ENCODE measurements at places on chromosomes 12 and 14. TPM values are rescaled to one million over a fixed set of nuclear protein-coding genes. Genes with fewer than 3 reads are reported as not detected.

- no peak overlapping the region for H3K4me3 ChIP-seq
- no peak for DNase-seq
- no peak overlapping the region for H3K27ac ChIP-seq
Observed at GRCh38 chr14:76792422-76792821, 20.3 kb downstream of the ANGEL1 start.

GRCh38 chr14:62103464-62103863 lies 341.2 kb downstream of the SNAPC1 start:
- no peaks in the 10 kb centered on the region for H3K36me3 ChIP-seq
- H3K4me3 ChIP-seq, result no peak overlapping the region
- H3K27ac ChIP-seq, result no peak overlapping the region
- H3K4me1 ChIP-seq, result no peaks in the 10 kb centered on the region

GRCh38 chr12:130965668-130966067 lies 12.0 kb downstream of the ADGRD1 start:
- no peaks in the 10 kb centered on the region for H3K4me1 ChIP-seq
- no peaks in the 10 kb centered on the region for H3K36me3 ChIP-seq
- no peak for DNase-seq
- H3K4me3 ChIP-seq, result no peak overlapping the region
- H3K27me3 ChIP-seq, result no peaks in the 10 kb centered on the region

CD63 gene
- 1,323 TPM for polyA plus RNA-seq

GRCh38 chr12:11984417-11984816 lies 86.3 kb upstream of the BCL2L14 start:
- H3K27ac ChIP-seq, result no peak overlapping the region
- H3K36me3 ChIP-seq, result no peaks in the 10 kb centered on the region
- no peaks in the 10 kb centered on the region for H3K27me3 ChIP-seq
- H3K4me1 ChIP-seq, result no peaks in the 10 kb centered on the region
- no peak for DNase-seq

DNA sequence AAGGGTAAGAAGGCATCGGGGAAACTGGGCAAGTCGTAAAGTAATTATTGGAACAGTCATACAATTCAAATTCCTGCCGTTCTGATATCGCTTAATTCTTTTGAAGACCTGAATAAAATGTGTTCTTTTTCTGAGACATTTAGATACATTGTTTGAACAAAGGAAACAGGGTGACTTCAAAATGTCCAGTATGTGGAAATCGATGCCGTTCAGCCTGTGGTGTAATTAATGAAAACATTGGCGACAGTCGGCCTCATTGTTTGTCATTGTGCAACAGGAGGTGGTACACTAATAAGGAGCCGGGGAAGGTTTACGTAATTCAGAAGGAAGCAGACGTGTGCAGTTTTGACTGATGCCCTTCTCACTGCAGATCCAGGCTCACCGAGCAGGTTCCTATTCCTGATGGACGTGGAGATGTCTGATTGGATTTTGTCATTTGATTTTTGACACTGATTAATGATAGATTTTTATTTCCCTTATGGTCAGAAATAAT lies 92.7 kb downstream of the BORCS5 start:
- no peaks in the 10 kb centered on the region for H3K36me3 ChIP-seq
- no peak for DNase-seq
- no peaks in the 10 kb centered on the region for H3K4me1 ChIP-seq
- H3K27me3 ChIP-seq, result no peaks in the 10 kb centered on the region
- H3K27ac ChIP-seq, result no peak overlapping the region

DNA sequence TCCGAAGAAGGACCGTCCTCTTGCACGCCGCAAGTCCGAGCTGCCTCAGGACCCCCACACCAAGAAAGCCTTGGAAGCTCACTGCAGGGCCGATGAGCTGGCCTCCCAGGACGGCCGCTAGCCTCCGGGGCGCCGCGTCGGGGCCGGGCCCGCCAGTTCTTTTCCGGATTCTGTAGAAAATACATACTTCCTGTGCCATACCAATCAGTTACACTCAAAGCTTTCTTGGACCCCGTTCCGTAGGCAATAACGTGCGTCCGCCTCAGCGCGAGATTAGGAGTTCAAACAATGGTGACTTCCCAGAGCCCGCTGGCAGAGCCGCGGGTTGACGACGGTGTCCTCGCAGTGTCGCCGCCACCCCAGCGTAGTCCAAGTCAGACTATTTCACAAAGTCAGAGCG lies 39.2 kb upstream of the DYNC1H1 start:
- H3K4me3 ChIP-seq, result no peak overlapping the region
- DNase-seq, result no peak
- H3K4me1 ChIP-seq, result no peaks in the 10 kb centered on the region
- no peaks in the 10 kb centered on the region for H3K27me3 ChIP-seq
- H3K36me3 ChIP-seq, result no peaks in the 10 kb centered on the region

DNA sequence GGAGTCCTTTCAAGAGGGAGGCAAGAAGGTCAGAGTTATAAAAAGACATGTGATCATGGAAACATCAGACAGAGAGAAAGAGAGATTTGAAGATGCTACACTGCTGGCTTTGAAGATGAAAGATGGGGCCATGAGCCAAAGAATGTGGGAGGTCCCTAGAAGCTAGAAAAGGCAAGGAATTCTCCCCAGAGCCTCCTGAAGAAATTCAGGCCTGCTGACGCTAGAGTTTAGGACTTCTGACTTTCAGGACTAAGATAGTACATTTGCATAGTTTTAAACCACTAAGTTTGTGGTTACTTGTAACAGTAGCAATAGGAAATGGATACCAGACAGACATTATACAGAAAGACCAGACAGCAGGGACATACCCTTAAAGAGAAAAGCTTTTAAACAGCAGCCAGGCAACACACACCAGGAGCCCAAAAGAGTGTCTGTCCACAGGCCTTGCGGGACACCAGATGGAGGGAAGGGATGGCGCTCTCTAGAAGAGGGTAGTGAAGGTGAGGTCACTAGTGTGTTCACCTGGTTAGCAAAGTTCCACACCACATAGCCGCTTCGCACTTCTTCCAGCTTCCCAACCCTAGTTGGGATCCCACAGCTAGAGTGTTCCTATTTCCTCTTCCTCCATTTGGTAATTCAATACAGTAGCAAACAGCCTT lies 29.7 kb upstream of the CEBPE start:
- H3K36me3 ChIP-seq, result no peaks in the 10 kb centered on the region
- no peaks in the 10 kb centered on the region for H3K4me1 ChIP-seq
- DNase-seq, result no peak
- no peak overlapping the region for H3K27ac ChIP-seq

- no peaks in the 10 kb centered on the region for H3K36me3 ChIP-seq
- no peaks in the 10 kb centered on the region for H3K27me3 ChIP-seq
- DNase-seq, result no peak
- H3K4me3 ChIP-seq, result no peak overlapping the region
- no peak overlapping the region for H3K27ac ChIP-seq
Observed at GRCh38 chr12:25925064-25925463, 33.4 kb upstream of the RASSF8 start.

CLEC14A gene
- 6.3 TPM for polyA plus RNA-seq

- no peaks in the 10 kb centered on the region for H3K4me1 ChIP-seq
- H3K4me3 ChIP-seq, result no peak overlapping the region
- no peaks in the 10 kb centered on the region for H3K27me3 ChIP-seq
Observed at GRCh38 chr14:22008766-22009165, 335.1 kb upstream of the OR4E1 start.

DNA sequence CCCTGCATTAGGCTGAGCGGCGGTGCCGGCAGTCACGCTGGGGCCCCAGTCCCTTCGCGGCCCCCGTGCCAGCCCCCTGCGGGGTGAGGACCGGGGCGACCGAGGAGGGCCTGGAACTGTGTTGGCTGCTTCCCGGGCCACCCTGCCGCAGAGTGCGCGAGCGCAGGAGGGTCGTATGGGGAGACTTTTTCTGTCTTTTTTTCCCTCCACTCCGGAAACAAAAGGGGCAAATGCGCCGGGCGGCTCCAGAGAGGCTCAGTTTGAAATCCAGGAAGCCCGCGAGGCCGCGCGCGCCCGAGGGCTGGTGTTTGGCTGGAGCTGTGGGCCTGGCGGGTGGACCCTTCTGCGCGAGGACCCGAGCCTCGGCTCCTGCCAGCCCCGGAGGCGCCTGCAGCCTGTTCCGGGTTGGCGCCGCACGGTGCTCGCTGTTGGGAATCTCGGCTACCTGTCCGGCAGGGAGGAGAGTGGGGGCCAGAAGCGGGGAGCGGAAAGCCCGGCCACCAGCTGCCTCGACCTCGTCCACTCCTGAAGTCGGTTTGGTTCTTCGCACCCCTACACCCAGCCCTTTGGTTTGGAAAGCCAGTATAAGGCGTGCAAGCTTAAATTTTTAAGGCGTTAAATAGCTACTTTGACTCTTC lies 638 bp downstream of the PLEKHG3 start:
- no peaks in the 10 kb centered on the region for H3K27me3 ChIP-seq
- no peaks in the 10 kb centered on the region for H3K4me1 ChIP-seq
- H3K27ac ChIP-seq, result peak overlapping the region; percentile 62

GRCh38 chr12:85690146-85690545 lies 146.1 kb downstream of the RASSF9 start:
- H3K4me1 ChIP-seq, result no peaks in the 10 kb centered on the region
- H3K27ac ChIP-seq, result no peak overlapping the region
- no peak for DNase-seq
- H3K36me3 ChIP-seq, result no peaks in the 10 kb centered on the region
- no peak overlapping the region for H3K4me3 ChIP-seq

PMEL gene
- 0.64 TPM for polyA plus RNA-seq

DNA sequence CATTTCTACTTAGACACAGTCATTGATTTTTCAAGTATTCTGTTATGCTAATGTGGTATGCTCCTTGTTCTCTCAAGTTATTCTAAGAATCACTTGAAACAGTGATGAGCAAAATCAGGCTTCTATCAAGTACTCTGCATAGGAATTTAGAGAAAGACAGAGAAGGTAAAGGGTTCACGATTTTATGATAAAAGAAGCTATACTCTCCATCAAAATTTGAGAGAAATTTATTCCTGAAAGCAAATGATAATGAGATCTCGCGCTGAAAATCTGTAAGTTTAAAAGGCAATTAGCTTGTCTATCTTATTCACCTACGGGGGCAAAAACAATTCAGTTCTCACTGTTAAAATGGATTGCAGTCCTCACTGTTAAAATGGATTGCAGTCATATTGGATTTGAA lies 1404.3 kb upstream of the FLRT2 start:
- H3K36me3 ChIP-seq, result no peaks in the 10 kb centered on the region
- no peaks in the 10 kb centered on the region for H3K27me3 ChIP-seq
- H3K4me1 ChIP-seq, result no peaks in the 10 kb centered on the region
- H3K27ac ChIP-seq, result no peak overlapping the region

TDP1 gene
- polyA plus RNA-seq, result 4.5 TPM

GRCh38 chr12:51793201-51793600 lies 55.3 kb downstream of the FIGNL2 start:
- H3K27me3 ChIP-seq, result no peaks in the 10 kb centered on the region
- H3K4me1 ChIP-seq, result no peaks in the 10 kb centered on the region
- H3K4me3 ChIP-seq, result no peak overlapping the region
- no peaks in the 10 kb centered on the region for H3K36me3 ChIP-seq

DNA sequence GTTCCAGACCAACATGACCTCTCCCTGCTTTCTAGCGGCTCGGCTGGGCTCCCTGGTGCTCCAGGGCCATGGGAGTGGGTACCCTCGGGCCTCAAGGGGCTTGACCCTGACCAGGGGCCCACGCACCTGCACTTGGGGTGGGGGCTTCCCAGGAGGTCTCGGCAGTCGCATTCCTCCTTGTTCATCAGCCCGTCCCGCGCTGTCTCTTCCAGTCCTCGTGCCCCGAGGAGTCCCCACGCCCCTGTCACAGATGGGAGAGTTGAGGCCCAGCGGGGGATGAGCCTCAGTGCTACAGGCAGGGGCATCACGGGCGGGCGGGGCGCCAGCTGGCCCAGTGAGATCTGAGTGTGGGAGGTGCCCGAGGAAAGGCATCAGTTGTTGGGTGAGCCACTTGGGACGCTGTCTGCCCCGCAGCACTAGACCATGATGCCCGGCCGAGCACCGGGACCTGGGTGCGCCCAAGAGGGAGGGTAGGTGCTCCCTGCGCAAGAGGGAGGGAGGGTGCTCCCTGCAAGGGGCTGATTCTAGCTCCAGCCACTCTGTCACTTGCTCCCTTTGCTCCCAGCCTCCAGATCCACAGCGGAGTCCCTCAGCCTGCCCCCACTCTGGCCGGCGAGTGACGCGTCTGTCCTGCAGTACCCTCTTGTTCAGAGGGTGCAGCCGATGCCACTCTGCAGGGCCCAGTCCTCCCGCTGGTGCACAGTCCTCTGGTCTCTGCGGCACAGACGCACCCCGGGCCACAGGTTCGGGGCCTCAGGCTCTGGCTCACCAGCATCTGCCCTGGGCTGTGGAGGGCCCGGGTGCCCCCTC lies 23.8 kb downstream of the MMP17 start:
- H3K4me1 ChIP-seq, result no peaks in the 10 kb centered on the region
- no peaks in the 10 kb centered on the region for H3K36me3 ChIP-seq
- no peak overlapping the region for H3K4me3 ChIP-seq

DIO3 gene
- polyA plus RNA-seq, result 0.05 TPM

Measured in aorta (tissue), 5 donors.